Astrocyte (in vitro differentiated cells and primary cell): ENCODE measurements at places on chromosomes 4 and X. TPM values are rescaled to one million over a fixed set of nuclear protein-coding genes. Genes with fewer than 3 reads are reported as not detected.
A peak's percentile ranks its signal among the peaks of the same experiment; 100 is the strongest.

GRCh38 chr4:53809816-53810215 is 218.5 kb upstream of the LNX1 start:
- no peak for DNase-seq
- no peak overlapping the region for H3K27ac ChIP-seq
- no peaks in the 10 kb centered on the region for H3K27me3 ChIP-seq
- no peak overlapping the region for H3K4me3 ChIP-seq
- no peaks in the 10 kb centered on the region for H3K36me3 ChIP-seq

- H3K4me1 ChIP-seq: no peaks in the 10 kb centered on the region
- no peak overlapping the region for H3K4me3 ChIP-seq
Observed at GRCh38 chr4:12507868-12508481, 976.2 kb downstream of the RAB28 start.

The GPRASP2 gene
- 9.1 and 10.1 TPM in 2 replicates for total RNA-seq

The MAGEA10 gene
- total RNA-seq: not detected in 2 replicates

GRCh38 chr4:72663828-72664227 is 94.8 kb upstream of the ADAMTS3 start:
- DNase-seq: no peak
- no peak overlapping the region for H3K4me3 ChIP-seq
- H3K36me3 ChIP-seq: no peaks in the 10 kb centered on the region
- peaks cover 2% of the 10 kb centered on the region for H3K27me3 ChIP-seq
- H3K27ac ChIP-seq: no peak overlapping the region

The ADH5 gene
- 187 and 210 TPM in 2 replicates for total RNA-seq

- H3K36me3 ChIP-seq: no peaks in the 10 kb centered on the region
- H3K4me3 ChIP-seq: no peak overlapping the region
- H3K27ac ChIP-seq: no peak overlapping the region
Observed at GRCh38 chr4:114577386-114577785, 21.2 kb upstream of the UGT8 start.

The UGT2B17 gene
- total RNA-seq: not detected in 2 replicates

The JADE1 gene
- total RNA-seq: 80.1 and 88.3 TPM in 2 replicates

The TDO2 gene
- total RNA-seq: 0.24 TPM in 1 of 2 replicates, not detected in the other

DNA sequence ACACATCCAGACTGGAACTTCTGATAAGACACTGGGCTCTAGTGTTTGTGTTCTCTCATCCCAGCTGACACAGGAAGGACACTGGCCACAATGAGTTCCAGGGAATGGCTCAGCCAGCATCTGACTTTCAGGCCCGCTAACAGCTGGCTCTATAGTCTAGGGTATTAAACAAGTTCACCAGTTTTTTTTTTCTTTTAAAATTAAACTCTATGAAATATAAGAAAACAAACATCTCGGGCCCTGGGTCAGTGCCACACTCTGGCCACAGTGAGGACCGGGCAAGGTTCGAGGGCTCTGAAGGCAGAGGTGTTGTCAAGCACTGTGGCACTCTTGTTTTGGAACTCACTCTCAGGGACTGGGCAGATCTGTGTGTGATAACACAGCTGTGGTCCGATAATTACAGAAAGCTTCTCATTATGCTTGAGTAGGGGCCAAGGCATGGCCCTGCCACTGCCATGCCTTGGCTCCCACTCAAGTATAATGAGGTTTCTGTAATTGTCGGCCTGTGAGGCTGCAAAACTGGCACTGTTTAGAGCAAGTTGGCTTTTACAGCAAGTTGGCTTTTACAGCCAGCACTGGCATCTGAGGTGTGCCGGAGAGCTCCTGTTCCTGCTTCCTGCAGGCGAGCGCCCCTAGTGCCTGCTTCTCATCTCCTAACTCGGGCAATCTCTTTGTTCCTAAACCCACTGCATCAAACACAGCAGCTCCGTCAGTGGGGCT is 62.8 kb downstream of the PPP1R2C start:
- H3K4me3 ChIP-seq: no peak overlapping the region
- DNase-seq: peak; percentile 34
- no peaks in the 10 kb centered on the region for H3K27me3 ChIP-seq
- no peaks in the 10 kb centered on the region for H3K36me3 ChIP-seq

GRCh38 chr4:14879683-14880082 is 122.6 kb upstream of the CPEB2 start:
- no peaks in the 10 kb centered on the region for H3K36me3 ChIP-seq
- DNase-seq: no peak
- no peaks in the 10 kb centered on the region for H3K4me1 ChIP-seq
- no peak overlapping the region for H3K4me3 ChIP-seq
- H3K27me3 ChIP-seq: peaks cover 6% of the 10 kb centered on the region

DNA sequence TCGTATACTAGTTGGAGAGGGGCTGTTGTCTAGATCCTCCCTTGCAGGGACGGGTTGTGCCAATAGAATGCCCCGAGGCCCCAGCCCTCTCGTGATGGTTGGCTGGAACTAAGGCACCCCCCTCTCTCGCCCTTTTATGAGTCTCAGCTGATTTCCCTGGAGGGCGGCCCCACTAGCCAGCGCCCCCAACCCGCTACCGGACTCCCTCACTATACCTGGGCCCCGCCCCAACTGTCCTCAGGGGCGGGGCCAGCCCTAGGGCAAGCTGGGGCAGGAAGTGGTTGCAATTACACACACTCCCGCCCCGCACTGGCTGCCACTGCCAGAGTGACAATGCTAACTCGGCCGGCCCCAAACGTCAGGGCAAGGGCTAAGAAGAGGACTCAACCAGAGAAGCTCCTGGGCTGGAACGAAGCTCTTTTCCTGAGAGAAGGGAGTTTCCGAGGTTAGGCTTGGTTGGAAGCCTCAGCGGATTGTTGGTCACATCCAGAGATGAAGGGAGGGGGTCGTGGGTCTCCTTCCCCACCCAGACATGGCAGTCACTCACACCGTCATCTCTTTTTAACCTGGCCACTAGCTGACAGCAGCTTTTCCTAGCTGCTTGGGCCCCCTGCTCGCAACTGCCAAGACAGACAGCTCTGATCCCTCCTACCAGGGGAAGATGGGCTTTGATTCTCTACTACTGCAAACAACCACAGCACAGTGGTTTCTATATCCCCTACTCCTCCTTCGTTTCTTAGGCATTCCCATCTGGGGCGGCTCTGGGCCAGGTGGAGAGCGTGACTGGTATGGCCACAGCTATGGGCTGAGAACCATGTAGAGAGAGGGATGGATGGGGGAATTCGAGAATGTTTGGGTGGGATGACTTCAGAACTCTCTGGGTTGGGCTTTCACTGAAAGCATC is 21.0 kb upstream of the BCORL1 start:
- no peak for DNase-seq
- H3K36me3 ChIP-seq: no peaks in the 10 kb centered on the region
- H3K4me3 ChIP-seq: no peak overlapping the region
- peaks cover 3% of the 10 kb centered on the region for H3K4me1 ChIP-seq

The DCAF12L1 gene
- 0.11 TPM in 1 of 2 replicates, not detected in the other for total RNA-seq

DNA sequence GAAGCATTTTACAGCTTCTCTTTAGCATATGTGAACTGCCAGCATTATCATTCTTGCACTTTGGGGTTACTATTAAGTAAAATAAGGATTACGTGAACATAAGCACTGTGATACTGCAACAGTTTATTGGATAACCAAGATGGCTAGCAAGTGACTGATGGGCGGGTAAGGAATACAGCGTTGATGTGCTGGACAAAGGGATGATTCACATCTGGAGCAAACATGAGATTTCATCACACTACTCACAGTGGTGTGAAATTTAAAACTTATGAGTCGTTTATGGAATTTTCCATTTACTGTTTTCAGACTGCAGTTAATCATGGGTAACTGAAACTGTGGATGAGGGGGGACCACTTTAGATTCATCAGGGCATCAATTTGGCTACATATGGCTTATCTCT is 16.0 kb downstream of the NBDY start:
- H3K36me3 ChIP-seq: no peaks in the 10 kb centered on the region
- H3K4me1 ChIP-seq: no peaks in the 10 kb centered on the region

The GYPE gene
- total RNA-seq: not detected in 2 replicates

The USP17L24 gene
- not detected in 2 replicates for total RNA-seq

The UGT2B10 gene
- total RNA-seq: not detected in 2 replicates

The TENM3 gene
- total RNA-seq: 127 TPM in 2 replicates

DNA sequence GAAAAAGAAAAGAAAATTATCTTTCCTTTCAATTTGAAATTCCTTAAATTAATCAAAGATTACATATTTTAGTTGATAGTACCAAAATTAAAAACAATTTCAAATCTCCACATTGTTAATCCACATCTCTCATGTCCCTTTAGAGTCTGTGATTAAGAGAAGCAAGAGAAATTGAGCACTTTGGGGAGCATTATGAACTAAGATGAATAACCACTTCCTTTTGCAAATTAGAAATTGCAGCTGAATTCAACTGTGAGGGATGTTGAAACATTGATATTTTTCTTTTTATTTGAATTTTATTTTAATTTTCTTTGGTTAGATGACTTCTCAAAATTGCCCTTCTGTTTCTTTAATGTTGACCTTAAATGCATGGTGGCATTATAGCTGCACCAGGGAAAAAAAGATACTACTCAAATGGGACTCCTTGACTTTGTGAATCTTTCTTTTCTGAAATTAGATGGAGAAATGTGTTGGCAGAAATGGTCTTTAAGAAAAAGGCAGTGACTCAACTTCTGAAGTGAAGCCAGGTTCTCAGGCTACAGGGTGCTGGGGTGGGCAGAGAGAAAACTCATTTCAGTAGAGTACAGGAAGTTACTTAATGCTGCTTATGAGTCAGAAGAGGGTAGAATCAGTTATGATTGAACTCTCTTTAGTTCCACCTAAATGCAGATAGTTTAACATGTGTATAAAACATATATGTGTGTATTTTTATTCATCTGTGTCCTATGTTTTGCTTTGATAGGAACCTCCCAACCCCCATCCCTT is 92.0 kb upstream of the TNIP3 start:
- H3K27ac ChIP-seq: peak overlapping the region; percentile 56
- no peaks in the 10 kb centered on the region for H3K36me3 ChIP-seq
- peak; percentile 94 for DNase-seq
- H3K4me3 ChIP-seq: no peak overlapping the region

- no peaks in the 10 kb centered on the region for H3K27me3 ChIP-seq
- H3K4me3 ChIP-seq: no peak overlapping the region
- no peak for DNase-seq
- H3K4me1 ChIP-seq: no peaks in the 10 kb centered on the region
Observed at GRCh38 chr4:18033111-18034085, 11.8 kb upstream of the LCORL start.

DNA sequence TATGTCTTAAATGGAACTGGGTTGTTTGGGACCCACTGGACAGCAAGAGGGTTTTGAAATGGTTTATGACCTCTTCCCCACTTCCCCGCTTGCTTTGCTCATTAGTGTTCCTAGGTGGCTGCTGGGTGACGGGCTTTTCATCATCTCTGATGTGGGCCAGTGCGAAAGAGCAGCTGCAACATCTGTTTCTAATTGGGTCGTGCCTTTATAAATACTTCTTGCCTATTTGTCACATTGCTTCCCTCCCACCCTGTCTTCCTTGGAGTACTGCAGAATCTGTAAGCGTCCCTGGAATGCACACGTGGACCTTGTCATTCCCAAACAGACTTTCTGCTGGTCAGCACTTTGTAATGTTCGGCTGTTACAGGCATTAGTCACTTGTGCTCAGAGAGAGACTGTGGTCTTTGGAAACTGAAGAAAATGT is 35.2 kb downstream of the SEPTIN11 start:
- H3K27ac ChIP-seq: peak overlapping the region; percentile 98
- H3K36me3 ChIP-seq: no peaks in the 10 kb centered on the region
- H3K27me3 ChIP-seq: no peaks in the 10 kb centered on the region
- peak overlapping the region; percentile 8 for H3K4me3 ChIP-seq

DNA sequence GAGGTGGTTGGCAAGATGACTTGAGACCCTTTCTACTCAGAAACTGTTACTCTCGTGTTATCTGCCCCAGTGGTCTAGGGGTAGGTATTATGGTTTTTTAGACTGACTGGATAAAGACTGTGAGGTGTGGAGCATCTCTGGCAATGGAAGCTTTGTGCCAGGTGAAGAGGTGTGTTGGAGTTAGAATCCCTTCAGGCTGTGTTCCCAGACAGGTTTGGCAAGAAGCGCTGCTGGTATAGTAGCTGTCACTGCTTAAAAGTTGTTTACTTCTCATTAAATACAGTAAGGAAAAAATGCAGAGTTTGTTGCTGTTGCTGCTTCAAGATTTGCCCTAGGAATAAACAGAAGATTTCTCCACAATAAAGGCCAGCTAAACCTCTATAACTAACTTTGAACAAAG is 35.3 kb downstream of the AREG start:
- no peak for DNase-seq
- H3K4me1 ChIP-seq: no peaks in the 10 kb centered on the region
- no peak overlapping the region for H3K27ac ChIP-seq
- no peak overlapping the region for H3K4me3 ChIP-seq

DNA sequence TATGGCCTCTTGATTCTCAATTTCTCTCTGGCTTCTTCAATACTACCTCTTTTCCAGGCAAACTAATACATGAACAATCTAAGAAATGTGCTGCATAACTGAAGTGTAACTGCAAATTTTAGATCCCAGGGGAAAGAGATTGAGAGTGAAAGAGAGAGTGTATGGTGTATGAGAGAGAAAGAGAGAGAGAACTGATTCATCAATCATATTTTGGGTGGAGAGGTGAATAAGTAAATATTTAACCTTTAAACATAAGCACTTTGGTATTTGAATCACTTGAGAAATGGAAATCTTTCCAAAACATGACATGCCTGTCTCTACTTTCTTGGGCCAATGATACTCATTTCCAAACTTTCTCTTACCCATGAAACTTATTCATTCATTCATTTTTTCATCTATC is 147.2 kb upstream of the DIPK2B start:
- peaks cover 9% of the 10 kb centered on the region for H3K4me1 ChIP-seq
- peak; percentile 63 for DNase-seq
- H3K4me3 ChIP-seq: no peak overlapping the region
- H3K36me3 ChIP-seq: no peaks in the 10 kb centered on the region
- no peak overlapping the region for H3K27ac ChIP-seq

The GLOD5 gene
- not detected in 2 replicates for total RNA-seq

- no peaks in the 10 kb centered on the region for H3K4me1 ChIP-seq
- H3K27me3 ChIP-seq: no peaks in the 10 kb centered on the region
- H3K4me3 ChIP-seq: no peak overlapping the region
- H3K27ac ChIP-seq: no peak overlapping the region
Observed at GRCh38 chrX:15418041-15418706, 34.0 kb upstream of the VEGFD start.

DNA sequence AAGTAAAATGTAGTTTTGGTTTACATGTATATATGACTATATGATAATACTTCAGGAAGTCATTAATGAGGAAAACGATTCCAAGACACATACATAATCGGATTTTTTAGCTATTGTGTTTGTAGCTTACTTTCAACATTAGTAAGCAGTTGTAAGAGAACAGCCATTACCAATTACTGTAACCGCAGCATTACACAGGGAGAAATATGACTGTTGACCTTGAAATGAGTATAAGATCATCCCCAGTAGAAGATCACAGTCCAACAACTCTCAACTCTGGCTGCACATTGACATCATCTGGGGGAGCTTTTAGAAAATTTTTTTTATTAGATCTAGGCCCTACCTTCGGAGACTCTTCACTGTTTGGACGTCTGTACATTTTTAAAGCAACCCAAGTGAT is 762.0 kb upstream of the MAGEB2 start:
- H3K36me3 ChIP-seq: no peaks in the 10 kb centered on the region
- DNase-seq: no peak
- no peak overlapping the region for H3K4me3 ChIP-seq
- H3K27me3 ChIP-seq: no peaks in the 10 kb centered on the region
- no peaks in the 10 kb centered on the region for H3K4me1 ChIP-seq
